AG09309 (cell line): ENCODE measurements at places on chromosomes 5 and 9.

GRCh38 chr9:137371946-137372651 is 50.9 kb downstream of the EXD3 start:
- DNase-seq: no peak

DNA sequence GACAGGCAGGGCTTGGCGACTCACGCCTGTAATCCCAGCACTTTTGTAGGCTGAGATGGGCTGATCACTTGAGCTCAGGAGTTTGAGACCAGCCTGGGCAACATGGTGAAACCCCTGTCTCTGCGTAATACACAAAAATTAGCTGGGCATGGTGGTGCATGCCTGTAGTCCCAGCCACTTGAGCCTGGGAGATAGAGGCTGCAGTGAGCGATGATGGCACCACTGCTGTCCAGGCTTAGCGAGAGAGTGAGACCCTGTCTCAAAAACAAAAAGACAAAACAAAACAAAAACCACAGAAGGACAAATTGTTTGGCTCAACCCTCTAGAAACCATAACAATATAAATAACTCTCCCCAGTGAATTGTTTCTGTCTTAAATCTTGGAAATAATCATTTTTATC is 92.6 kb upstream of the ERBIN start:
- DNase-seq: no peak

- no peak for DNase-seq
These were observed 25.2 kb upstream of the NREP start for GRCh38 chr5:111782216-111782615.

GRCh38 chr5:25423271-25423670 is 778.5 kb upstream of the CDH10 start:
- DNase-seq: no peak

- no peak for DNase-seq
These were observed 14.4 kb upstream of the SLC46A2 start for GRCh38 chr9:112905084-112905483.

DNA sequence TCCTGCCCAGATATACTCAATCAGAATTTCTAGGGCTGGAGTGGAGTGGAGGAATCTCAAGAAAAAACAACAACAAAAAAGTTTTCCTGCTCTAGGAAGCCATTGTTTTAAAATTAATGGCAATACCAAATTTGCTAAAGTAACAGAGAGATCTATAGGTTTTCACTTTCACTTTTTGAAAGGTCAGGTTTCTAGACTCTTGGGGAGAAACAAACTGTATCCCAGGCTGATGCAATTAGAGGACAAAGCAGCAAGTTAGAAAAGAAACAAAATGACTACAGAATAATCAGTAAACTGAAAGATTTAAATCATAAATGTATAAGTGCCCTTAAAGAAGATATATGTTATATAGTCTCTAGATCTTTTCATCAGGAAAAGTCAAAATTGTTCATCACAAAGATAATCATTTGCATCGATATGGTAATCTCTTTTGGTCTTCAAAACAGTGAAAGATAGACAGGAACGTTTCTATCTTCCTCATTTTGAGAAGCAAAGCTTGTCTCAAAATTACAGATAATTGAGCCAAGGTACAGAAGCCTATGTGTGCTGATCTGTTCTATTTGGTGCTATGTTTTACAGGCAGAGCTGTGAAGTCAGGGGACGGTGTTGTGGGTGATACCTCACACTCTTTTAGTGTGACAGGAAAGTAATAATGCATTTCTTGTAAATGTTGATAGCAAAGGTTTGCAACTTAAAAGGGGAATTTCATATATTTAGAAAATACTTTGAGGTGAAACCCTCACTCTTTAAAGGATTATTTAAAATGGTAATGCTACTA is 1746.6 kb upstream of the C9orf72 start:
- DNase-seq: no peak

GRCh38 chr5:158560170-158560569 is 539.5 kb downstream of the EBF1 start:
- DNase-seq: no peak

DNA sequence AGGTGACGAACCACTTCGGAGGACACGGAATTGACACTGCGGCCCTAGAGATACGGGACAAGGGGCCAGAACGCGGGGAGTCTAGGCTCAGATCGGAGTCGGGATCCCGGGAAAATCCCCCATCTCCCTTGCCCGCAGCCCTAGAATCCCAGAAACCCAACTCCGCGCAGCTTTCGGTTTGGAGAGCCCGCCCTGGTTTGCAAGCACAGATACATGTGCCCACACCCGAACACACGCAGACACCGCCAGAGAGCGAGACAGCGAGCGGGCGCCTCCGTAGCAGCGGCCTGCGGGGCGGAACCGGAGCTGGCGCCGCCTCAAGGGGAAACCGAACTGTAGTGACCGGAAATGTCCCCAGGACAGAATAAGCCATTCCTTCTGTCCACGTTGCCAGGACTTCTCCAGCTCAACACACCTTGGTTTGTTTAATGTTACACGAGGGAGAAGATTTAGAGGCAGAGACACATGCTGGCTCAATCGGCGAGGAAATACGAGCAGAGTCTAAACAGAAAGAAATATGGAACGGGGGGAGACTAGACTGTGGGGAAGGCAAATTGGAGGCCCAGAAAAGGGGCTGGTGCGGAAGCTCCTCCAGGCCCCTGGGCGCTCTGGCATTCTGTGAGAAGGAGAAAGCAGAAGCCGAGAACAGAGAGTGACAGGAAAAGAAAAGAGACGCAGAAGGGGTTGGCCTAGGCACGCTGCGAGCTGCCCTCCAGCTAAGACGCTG is 2.9 kb upstream of the PAX5 start:
- no peak for DNase-seq

GRCh38 chr5:75324791-75325190 is 12.2 kb upstream of the HMGCR start:
- no peak for DNase-seq

DNA sequence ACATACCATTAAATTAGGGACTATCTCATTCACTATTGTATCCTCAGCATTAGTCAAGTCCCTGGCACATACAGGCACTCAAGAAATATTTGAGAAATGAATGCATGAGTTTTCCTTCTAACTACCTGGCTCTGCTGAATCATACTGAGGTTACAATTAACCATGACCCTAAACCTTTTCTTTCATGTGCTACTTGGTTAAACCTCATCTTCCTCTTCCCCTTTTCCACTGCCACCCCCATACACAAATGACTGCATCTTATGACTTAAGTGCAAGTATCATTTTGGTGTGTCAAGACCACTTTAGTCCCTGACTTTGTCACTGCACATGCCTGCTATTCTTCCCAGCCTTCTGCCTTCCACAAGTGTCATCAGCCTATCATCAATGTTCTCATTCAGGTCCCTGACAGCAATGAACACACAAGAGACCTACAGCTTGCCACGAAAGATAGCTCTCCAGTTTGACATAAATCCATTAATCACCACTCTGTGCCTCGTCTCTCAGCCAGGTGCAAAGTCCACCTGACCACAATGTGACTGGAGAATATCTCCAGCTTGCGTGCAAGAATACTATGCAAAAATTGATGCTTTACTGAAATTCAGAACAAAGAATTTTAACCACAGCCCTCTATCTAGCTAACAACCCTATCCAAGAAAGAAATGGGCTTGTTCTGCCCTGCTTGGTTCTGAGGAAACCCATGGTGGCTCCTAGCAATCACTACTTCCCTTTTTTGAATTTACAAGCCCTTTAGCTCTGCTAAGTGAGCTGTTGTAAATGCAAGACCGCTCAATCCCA is 74.5 kb downstream of the MAPKAP1 start:
- no peak for DNase-seq
